Epithelial cell of umbilical artery (primary cell): ENCODE measurements at places on chromosomes 12 and 14. TPM values are rescaled to one million over a fixed set of nuclear protein-coding genes. Genes with fewer than 3 reads are reported as not detected.

Gene NR1H4
- total RNA-seq = not detected in 2 replicates

Gene CLEC2A
- total RNA-seq = not detected in 2 replicates

Gene ETV6
- total RNA-seq = 5.8 and 7.1 TPM in 2 replicates

Gene OVCH1
- total RNA-seq = not detected in 2 replicates

Gene OLR1
- not detected in 2 replicates for total RNA-seq

Gene SLC17A8
- total RNA-seq = not detected in 2 replicates

Gene TAS2R14
- 1.3 and 2.4 TPM in 2 replicates for total RNA-seq

Gene VAMP1
- 2.3 and 2.7 TPM in 2 replicates for total RNA-seq
